HS-5 (cell line): ENCODE measurements at places on chromosomes 7 and 10.

- no peak for DNase-seq
Observed at GRCh38 chr10:119274519-119275045, 67.2 kb downstream of the GRK5 start.

DNA sequence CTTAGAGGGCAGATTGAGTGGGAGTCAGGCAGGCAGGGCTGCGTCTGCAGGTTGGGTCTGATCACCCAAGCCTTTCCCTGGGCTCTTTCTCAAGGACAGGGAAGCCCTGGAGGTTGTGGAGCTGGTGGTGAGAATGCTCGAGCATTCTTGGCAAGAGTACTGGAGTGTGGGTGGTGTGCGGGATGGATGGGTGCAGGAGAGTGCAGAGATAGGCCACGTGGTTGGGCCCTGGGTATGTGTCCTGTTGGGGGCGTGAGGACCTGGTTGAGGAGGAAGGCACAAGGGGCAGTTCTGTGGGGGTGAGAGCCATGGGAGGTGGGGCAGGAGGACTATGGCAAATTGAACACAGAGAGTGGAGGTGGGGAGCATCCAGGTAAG lies 135.9 kb downstream of the PTPN20 start:
- no peak for DNase-seq

DNA sequence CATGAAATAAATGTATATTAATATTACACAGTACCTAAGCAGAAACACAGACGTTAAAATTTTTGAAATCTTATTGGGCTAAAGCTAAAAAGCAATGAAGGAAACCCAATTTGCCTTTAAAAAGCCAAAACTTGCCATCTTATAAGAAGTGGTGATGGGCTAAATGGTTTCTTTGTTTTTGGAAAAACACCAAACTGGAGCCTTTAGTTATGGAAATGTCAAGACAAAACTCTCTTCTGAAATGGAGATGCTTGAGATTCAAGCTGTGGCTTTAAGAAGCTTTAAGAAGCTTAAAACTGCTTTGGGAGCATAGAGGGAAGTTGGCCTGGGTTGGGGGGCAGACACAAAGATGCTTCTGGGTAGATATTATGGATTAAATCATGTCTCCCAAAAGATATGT lies 277.0 kb downstream of the GFRA1 start:
- DNase-seq: no peak

DNA sequence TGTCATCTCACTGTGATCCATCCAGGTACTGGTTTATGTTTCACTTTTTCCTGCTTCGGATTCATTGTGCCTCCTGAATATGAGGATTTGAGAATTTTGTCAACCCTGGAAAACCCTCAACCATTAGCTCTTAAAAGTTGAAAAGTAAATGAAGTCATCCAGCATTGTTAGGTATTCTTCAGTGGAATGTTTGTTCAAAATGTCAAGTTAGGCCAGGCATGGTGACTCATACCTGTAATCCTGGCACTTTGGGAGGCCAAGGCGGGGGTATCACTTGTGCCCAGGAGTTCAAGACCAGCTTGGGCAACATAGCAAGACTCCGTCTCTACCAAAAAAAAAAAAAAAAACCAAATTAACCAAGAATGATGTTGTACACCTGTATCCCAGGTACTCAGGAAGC lies 222.1 kb downstream of the NSUN6 start:
- no peak for DNase-seq

DNA sequence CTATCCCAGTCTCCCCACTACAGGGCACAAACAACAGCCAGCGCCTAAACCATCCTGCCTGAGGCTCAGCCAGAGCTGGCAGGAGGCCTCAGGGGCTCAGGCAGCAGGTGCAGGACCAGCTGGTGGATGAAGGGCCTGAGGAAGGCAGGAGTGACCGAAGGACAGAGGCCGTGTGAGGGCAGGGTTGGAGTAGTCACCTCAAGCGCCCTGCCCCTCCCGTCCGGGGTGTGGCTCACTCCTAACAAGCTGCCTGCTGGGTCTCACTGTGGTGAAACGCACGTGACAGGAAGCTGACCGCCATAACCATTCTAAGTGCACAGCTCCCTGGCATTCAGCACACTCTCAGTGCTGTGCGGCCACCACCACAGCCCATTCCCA lies 281.1 kb downstream of the ELFN1 start:
- DNase-seq: no peak

- DNase-seq: no peak
Observed at GRCh38 chr10:74743401-74743800, 83.0 kb upstream of the KAT6B start.

DNA sequence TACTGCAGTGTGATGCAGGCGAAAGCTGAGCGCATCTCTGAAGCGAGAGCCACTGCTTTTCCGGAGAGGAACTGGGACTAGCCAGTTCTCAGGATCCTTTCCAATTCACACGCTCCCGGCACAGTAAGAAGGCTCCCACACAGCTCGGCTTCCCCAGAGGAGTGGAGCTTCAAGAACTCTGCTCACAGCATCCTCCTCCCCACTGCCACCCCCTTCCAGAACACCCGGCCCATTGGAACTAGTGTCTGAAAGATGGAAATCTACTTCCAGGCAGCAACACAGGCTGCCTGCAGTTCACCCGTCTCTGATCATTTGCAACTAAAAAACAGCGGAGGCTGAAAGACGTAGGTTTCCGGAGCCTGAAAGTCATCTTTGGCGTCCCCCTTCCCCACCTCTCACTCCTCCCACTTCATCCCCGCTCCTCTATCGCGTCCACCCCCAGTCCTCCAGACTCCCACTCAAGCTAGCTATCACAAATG lies at the start of gene DGKB:
TSS of gene DGKB (minus strand) at position 163 of the 479 bp plus-strand sequence.
- DNase-seq: no peak

DNA sequence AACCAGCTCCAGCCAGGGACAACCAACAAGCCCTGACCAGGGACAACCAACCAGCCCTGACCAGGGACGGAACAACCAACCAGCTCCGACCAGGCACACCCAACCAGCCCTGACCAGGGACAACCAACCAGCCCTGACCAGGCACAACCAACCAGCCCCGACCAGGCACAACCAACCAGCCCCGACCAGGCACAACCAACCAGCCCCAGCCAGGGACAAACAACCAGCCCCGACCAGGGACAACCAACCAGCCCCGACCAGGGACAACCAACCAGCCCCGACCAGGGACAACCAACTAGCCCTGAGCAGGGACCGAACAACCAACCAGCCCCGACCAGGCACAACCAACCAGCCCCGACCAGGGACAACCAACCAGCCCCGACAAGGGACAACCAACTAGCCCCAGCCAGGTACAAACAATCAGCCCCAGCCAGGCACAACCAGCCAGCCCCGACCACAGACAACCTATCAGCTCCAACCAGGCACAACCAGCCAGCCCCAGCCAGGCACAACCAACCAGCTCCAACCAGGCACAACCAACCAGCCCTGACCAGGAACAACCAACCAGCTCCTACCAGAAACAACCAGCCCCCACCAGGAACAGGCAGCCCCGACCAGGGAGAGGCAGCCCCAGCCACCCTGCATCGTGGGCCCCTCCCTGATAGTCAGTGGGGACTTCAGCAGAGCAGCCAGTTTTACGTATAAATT lies 56.4 kb downstream of the PROSER2 start:
- no peak for DNase-seq
